ENCODE measurements at places on chromosomes 16 and 17.

DNA sequence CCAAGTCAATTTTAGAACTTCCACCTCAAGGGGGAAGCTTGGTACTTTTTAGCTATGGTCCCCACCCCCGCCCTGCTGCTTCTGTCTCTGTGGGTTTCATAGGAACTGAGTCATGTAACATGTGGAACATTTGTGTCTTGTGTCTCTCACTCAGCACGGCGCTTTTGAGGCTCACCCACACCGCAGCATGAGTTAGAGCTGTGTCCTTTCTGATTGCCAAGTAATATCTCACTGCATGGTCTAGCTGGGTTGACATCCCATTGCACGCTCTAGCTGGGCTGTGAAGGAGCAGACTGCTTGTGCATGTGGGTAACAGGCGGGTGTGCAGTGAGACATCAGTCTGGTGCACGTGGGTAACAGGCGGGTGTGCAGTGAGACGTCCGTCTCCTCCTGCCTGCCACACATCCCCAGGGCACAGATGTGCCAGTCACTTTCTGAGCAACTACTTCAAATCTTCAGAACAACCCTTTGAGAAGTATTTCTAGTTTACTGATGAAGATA is 26.4 kb upstream of the SLC7A5 start:
- peak overlapping the region; percentile 95 for H3K27ac ChIP-seq
- H3K4me3 ChIP-seq, result peak overlapping the region; percentile 78

GRCh38 chr17:36703860-36704266 is 102.5 kb downstream of the MRM1 start:
- no peak overlapping the region for H3K4me3 ChIP-seq
- H3K4me1 ChIP-seq, result no peaks in the 10 kb centered on the region
- no peak overlapping the region for H3K27ac ChIP-seq
- DNase-seq, result peak; percentile 18

GRCh38 chr16:58029410-58029809 is 3.9 kb downstream of the MMP15 start:
- no peak overlapping the region for H3K27ac ChIP-seq
- DNase-seq, result no peak
- H3K4me3 ChIP-seq, result no peak overlapping the region
- peaks cover 14% of the 10 kb centered on the region for H3K27me3 ChIP-seq
- peaks cover 3% of the 10 kb centered on the region for H3K36me3 ChIP-seq

- H3K4me3 ChIP-seq, result no peak overlapping the region
- DNase-seq, result no peak
- no peaks in the 10 kb centered on the region for H3K27me3 ChIP-seq
- no peaks in the 10 kb centered on the region for H3K36me3 ChIP-seq
- no peak overlapping the region for H3K27ac ChIP-seq
- peaks cover 3% of the 10 kb centered on the region for H3K4me1 ChIP-seq
Observed at GRCh38 chr16:78289373-78289772, 189.9 kb downstream of the WWOX start.

GRCh38 chr17:63838631-63839171 is 3.8 kb downstream of the SMARCD2 start:
- H3K27me3 ChIP-seq, result no peaks in the 10 kb centered on the region
- H3K4me1 ChIP-seq, result peaks cover 40% of the 10 kb centered on the region
- no peak for DNase-seq
- H3K36me3 ChIP-seq, result peaks cover 64% of the 10 kb centered on the region
- H3K4me3 ChIP-seq, result peak overlapping the region; percentile 46

Data from effector memory CD8-positive, alpha-beta T cell (primary cell).